ENCODE measurements at places on chromosomes 7 and 10.

DNA sequence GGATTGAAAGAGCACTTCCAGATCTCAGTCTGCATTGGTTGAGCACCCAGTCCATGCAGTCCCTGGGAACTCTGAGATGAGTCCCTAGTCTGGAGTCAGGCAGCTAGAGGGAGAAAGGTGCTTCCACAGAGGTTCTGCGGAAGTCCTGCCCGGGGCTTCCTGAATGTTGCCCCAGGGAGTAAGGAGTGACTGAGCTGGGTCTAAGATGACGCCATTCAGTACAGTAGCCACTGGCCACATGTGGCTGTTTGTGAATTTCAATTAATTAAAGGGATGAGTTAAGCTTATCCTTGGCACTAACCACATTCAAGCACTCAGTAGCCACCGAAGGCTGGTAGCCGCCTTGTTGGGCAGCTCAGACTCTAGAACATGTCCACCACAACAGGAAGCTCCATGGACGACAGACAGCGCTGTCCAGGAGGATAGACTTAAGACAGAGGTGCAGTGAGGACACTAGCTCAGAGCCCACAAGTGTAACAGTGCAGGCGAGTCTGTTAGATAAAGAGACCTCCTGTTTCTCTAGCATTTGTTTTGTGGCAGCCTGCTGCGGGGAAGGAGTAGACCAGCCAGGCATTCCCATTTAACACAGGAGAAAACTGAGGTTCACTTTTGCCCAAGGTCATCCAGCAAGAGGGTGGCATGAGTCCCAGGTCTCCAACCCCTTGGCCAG, 101.6 kb upstream of the PPIF start:
- DNase-seq: no peak

GRCh38 chr7:126840869-126841268, 411.9 kb downstream of the GRM8 start:
- no peak for DNase-seq

- no peak for DNase-seq
Observed at GRCh38 chr10:100828738-100829096, 83.3 kb downstream of the PAX2 start.

DNA sequence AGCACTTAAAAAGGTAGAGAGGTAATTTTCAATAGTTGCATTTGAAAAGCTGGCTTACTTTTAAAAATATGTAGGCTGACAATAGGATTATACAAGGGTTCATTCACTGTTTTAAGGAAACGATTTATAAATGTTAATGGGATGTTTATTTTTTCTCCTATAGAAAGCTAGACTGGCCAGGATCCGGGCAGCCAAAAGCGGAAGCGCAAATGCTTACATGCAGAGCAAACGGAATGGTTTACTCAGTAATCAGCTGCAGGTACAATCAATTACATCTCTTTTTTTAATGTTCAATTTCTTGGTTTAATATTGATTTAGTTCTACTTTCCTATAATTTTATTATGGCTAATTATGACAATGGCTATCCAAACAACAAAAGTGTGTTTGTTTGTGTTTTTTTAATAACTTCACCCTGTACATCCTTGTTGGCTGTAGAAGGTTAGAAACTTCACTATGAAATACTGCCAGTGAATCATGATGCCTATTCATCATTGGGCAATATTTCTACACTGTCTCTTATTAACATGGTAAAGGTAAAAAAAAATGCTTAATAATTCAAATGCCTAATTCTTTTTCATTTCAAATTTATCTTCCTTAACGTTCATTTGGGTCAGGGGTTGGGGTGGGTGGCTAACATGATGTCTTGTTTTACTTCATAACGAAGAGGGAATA, 116.4 kb downstream of the TSPAN12 start:
- DNase-seq: no peak

DNA sequence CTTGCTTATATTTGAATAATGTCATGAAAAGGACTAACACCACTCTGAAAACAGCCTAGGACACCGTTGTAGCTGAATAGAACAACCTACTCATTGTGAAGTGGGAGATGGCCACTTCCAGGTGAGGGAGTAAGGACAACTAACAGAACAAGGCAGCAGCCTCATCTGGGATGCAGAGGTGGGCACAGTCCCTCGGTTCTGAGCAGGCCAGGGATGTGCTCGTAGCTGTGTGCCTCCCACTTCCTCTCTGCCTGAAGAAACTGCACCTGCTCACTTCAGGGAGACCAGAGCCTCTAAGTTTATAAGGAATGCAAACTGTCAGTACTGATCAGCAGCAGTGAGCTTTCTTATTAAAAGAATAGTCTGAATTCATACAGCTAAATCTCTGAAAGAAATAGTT, 2.5 kb downstream of the VSTM4 start:
- no peak for DNase-seq

- no peak for DNase-seq
Observed at GRCh38 chr7:150657526-150657925, 25.3 kb upstream of the GIMAP6 start.

GRCh38 chr10:27744802-27745731, 552 bp downstream of the MKX start:
- DNase-seq: no peak

GRCh38 chr7:16479161-16479560, 13.6 kb upstream of the SOSTDC1 start:
- no peak for DNase-seq

GRCh38 chr7:155084969-155085368, 14.8 kb downstream of the HTR5A start:
- no peak for DNase-seq

GRCh38 chr7:95669513-95669912, 73.2 kb upstream of the PDK4 start:
- no peak for DNase-seq

DNA sequence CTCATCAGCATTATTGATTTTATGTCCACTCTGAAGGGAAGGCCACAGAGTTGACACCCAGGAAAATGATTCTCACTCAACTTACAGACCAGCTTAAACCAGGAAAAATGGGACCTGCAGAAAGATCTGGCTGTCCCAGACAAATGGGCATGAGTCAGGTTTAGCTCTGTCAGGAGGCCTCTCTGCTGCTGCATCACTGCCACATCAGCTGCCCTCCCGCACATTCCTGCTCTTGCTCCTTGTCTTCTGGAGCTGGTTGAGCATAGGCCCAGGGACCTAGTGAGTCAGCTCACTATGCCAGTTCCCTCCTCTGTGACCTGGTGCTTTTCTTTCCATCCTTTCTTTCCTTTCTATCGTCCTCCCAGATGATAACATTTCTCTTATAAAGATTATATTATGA, 18.8 kb upstream of the SMNDC1 start:
- no peak for DNase-seq

GRCh38 chr7:146858690-146859089, 742.1 kb downstream of the CNTNAP2 start:
- no peak for DNase-seq

DNA sequence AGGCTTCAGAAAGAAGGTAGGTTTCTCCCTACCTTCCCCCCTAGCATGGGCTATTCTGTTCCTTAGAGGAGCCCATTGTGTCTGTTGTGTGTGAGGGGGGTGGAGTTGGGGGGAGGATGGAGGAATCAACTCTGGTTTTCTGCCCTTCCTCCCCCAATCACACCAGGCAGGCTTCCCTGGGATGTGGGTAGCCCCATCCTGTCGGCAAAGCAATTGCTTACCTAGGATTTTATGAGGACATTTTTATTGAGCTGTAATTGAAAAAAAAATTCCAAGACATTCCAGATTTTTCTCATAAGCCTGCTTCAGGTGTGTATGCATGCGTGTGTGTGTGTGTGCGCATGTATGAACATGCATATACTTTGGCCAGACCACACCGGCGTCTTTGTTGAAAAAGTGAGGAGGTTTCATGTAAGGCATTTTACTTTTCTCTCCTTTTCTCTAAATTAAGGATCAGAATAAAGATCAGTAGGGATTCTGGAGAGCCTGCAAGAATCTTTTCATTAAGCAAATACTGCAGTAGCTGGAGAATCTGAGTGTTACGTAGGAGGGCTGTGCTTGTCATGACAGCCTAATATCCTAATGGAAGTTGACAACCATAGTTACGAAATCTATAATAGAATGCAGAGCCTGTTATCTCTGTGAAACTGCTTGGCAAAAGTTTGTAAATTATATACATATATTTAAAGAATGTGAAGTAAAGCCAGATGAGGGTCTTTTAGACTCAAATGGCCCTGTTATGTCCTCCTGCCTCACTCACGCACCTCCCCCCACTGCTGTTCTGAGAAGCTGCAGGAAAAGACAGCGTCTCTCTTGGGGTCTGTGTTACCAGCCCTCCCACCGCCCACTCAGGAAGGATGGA, 27.3 kb upstream of the SAMD8 start:
- DNase-seq: no peak

DNA sequence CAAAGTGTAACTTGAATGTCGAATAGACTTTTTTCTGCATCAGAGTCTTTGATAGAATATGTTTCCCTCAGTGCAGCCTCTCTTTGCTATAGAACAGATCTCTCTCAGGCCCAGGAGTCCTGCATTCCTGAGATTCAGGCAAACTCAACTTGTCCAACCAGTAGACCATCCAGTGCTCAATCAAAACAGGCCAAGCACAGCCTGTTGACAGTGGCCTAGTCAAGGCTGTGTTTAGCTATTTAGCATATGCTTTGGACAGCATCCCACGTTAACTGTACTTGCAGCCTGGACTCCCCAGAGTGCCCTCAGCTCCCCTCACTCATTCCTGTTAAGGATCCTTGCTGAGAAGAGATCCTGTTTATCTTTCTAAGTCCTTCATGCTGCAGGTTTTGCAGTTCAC, 16.3 kb downstream of the OR6V1 start:
- DNase-seq: no peak

DNA sequence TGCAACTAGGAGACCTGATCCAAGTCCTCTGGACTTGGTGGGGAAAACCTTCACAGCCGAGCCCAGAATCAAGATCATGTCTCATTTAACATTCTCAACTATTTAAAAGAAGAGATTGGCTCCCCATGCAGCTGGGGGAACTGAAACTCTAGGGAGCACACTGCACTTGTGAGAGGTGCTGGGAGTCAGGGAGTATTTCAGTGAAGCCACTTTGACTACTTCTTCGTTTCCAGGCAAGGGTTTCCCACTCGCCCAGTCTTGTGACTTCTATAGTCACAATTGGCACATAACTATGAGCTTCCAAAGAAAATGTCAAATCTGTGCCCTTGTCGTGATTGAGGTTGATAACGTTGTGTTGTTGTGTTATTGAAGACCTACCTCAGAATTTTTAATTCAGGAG, 62.9 kb downstream of the AKR1B1 start:
- no peak for DNase-seq

GRCh38 chr7:151046603-151047573, 1.4 kb upstream of the ASIC3 start:
- DNase-seq: no peak

DNA sequence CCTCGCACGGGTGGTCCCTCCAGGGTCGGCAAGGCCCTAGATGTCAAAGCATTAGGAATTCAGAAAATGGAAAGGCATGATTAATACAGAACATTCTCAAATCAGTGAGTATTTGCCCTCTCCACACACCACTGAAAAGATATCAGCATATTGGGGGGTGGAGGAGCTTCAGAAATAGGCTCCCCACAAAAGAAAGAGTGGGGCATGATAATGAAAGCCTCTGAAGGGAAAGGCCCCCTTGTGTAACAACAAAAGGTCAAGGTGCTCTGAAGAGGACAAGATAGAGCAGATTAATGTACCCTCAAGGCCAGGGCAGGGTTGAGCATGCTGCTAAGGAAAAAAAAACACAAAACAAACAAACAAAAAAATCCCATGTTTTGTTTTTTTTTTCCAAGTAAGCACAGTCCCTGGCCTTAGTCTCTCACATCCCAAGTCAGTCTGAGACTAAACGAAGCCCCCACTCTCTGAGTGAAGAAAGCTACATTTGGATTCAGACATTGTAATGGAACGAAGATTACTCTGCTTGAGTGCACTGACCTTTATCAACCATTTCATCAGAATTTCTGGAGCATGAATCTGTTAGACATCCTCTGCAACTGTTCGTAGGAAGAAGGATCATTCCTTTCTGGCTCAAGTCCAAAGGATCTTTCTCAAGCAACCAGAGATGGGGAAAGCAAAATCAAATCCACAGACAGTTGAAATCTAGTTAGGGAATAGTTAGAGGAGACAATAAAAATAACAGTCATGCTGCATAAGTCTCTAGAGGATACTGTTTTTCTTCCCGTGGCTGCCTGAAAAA, 27.4 kb upstream of the DGKI start:
- no peak for DNase-seq

DNA sequence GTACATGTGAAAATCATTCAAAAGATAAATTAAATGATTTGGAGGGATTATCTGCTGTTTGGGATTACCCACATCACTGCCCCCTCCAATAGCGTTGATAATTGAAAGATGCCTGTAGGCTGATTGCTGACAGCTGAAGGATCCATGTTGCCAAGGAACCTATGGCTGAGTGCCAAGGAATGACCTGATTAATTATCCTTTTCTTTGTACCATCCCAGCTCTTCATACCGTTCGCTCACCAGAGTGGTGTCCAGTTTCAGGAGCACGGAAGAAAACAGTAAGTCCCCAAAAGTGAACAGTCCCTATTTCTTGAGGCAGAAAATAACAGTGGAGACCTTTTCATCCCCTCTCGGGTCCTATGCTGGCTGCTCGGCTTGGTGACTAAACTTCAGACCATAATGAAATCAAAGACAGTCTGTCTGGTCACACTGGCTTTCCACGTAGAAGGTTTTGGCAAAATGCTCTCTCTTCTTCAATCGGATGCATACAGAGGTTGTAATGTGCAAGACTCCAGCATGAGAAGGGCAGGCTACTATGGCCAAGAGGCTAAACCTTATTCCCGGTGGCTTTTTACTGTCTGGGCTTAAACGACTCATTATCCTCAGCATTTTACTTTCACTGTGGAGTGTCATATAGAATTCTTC, 108.8 kb downstream of the SPAG6 start:
- no peak for DNase-seq

DNA sequence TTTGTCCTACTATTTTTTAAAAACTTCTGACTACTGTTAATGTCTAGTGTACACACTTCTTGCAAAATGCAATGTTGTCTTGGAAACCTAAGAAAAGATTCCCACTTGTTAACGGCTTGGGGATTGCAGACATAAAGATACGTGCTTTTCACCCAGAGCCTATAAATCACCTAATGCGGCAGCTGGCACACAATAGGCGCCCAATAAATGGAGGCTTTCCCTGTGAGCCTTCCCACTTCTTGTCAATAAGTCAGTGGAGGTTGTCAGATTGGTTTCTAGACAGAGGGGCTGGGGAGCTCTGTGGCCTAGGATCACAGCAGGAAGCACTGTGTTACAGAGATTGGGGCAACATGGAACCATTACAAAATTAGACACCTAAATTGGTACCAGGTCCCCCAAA, 74.7 kb downstream of the VSTM4 start:
- DNase-seq: no peak

DNA sequence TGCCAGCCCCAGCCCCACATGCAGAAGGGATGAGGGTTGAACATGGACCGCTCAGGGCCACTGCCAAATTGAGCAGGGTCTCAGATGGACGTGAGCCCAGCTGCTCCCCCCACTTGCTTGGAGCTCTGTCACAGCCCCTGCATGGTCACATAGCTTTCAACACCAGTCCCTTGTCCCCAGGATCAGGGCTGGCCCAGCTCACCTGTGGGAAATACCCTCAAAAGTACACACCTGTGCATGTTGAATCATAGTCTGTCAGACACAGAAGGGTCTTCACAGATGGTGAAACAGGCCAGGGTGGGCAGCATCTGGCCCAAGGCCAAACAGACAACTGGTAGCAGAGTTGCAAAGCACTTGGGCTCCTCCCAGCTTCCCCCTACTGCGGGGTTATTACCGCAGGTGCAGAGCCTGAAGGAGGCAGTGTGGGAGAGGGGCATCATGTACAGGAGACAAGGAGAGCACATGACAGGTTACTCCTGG, 77.6 kb upstream of the UNC5B start:
- DNase-seq: no peak

All from cortex of kidney (tissue), 1 donor.